Type B pancreatic cell (in vitro differentiated cells): ENCODE measurements at places on chromosomes 5 and 9. TPM values are rescaled to one million over a fixed set of nuclear protein-coding genes. Genes with fewer than 3 reads are reported as not detected.

PRSS3 gene
- total RNA-seq = 0.86 TPM in 1 of 2 replicates, not detected in the other

PPP2R2B gene
- total RNA-seq = 18.4 and 29.1 TPM in 2 replicates

MAMDC2 gene
- 2.2 and 4.0 TPM in 2 replicates for total RNA-seq

OR1J2 gene
- total RNA-seq = not detected in 2 replicates

PHF24 gene
- total RNA-seq = 0.19 and 0.88 TPM in 2 replicates

ZBED3 gene
- 12.5 and 15.4 TPM in 2 replicates for total RNA-seq

TMC1 gene
- total RNA-seq = not detected in 2 replicates

CDKN2A gene
- total RNA-seq = 1.8 and 9.0 TPM in 2 replicates

PTGS1 gene
- total RNA-seq = 1.1 and 1.7 TPM in 2 replicates

PHF2 gene
- total RNA-seq = 28.1 and 34.7 TPM in 2 replicates

INSL4 gene
- total RNA-seq = 0.29 TPM in 1 of 2 replicates, not detected in the other

CAMK2A gene
- 0.26 and 3.7 TPM in 2 replicates for total RNA-seq

DUSP1 gene
- 50.9 and 163 TPM in 2 replicates for total RNA-seq

LRRTM2 gene
- total RNA-seq = 4.6 TPM in 1 of 2 replicates, not detected in the other

GRCh38 chr5:31412324-31412723 lies 119.6 kb downstream of the DROSHA start:
- DNase-seq = no peak

GRCh38 chr5:112491257-112491656 lies 72.2 kb upstream of the EPB41L4A start:
- no peak for DNase-seq

GRCh38 chr5:138022912-138023311 lies 10.0 kb downstream of the FAM13B start:
- DNase-seq = no peak

- no peak for DNase-seq
These were observed 62.3 kb downstream of the YIPF5 start for GRCh38 chr5:144108131-144108530.

DNA sequence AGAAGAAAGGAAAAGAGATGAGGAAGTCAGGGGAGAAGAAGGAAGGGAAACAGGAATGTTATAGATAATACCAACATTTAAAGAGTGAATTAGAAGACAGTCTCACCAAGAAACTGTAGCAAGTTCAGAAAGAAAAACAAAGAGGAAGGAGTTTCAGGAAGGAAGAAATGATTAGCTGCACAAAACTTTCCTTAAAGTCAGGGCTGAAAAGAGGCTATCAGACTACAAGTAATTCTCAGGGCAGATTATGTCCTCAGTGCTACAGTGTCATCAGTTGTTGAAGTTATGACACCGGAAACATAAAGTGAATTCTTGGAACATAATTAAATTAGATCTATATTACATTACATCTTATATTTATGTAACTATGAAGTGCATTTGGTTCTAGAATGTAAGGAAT lies 226.9 kb downstream of the ARRDC3 start:
- DNase-seq = no peak

DNA sequence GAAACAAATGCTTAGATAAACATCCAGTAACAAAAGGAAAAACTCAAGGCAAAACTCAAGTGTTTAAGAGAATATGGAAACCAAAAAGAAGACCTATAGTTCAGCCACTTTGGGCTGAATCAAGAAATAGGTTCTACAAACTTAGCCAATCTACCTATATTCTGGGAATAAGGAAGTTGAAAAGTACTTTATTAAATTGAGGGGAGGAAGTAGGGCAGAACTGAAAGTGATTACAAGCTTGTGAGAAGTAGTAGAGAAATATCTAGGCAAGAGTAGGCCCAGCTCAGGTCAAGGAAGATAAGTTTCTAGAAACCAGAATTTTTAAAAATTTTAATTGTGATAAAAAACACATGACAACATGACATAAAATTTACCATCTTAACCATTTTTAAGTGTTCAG lies 384.8 kb upstream of the PCSK5 start:
- DNase-seq = no peak

DNA sequence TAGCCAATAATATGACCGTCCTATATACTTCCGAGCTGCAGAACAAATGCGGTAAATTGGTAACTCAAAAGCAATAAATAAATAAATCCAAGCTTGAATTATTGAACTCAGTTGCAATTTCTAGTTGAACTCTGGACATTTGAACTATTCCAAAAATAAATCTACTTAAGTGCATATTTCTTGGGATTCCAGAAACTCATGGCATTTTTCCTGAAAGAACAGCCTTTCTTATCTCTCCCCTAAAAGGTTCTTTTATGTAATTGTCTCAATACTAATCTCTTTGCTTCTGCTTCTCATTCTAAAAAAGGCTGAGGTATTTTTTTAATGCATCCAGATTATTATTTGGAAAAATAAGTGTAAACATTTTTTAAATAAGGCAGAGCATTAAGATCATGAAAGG lies 131.7 kb downstream of the TRPM6 start:
- no peak for DNase-seq

DNA sequence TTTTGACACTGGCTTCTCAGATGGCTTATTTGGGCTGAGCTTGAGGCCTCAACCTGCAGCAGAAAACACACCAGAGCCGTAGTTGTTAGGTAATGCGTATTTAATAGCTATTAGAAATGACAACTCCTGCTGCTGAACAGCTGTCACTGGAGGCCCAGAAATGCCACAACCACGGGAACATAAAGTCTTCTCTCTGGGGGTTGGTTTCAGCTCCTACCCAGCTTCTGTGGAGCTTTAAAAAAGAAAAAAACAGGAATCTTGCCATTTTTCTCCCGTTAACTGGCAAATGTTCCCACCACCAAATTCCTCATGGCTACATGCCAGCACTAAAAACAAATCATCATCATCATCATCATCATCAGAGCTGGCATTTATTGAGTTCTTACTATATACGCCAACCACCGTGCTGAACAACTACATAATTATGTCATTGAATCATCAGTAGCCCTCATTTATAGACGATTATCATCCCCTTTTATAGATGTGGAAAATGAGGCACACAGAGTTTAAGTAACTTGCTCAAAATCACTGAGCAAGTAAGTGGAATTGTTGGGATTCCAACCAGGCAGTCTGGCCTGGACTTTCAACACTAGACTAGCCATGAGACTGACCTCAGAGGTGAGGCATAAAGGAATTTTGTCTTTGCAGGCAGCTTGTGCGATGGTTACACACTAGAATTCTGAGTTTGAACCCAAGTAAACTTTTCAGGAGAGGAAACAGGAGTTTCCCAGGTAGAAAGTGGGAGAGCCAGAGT lies 185.3 kb upstream of the WWC1 start:
- no peak for DNase-seq

DNA sequence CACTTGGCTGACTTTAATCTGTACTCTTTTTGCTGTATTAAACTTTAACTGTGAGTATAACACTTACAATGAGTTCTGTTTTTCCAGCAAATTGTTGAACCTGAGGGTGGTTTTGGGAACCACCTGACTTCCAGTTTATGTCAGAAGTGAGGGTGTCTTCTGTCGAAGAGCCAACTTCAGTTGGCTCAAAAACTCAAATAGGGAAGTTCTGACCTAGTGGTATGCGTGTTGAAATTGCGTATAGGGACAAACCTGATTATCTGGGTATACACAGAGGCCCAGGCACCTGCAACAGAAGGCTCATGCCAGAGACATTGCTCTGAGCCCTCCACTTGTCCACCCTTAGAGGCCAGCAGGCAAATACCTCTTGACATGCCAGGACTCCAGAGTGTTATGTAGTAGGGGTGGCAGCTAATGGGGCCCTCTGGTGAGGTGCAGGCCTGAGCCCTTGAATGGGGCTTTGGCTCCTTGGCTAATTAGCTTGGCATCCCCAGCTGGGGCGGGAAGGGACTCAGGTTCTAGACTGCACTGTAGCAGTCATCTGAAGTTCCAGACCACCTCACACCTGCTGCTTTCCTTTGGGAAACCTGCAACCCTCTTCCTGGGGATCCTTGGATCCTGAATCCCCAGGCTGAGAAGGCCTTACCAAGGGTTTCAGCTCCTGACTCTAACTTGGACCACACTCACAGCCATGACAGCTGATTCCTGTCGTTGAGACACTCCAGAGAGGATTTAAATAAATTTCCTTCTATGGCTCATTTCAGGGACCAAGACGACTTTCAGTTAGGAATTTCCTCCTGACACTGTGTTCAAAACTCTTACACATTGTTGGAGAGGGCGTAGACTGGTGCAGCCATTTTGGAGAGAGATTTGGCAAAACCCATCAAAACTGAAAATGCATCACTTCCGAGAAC lies 189.6 kb downstream of the HSPA4 start:
- no peak for DNase-seq

GRCh38 chr5:95735406-95735805 lies 4.3 kb downstream of the RHOBTB3 start:
- DNase-seq = no peak

- DNase-seq = no peak
These were observed 89.4 kb downstream of the SPOCK1 start for GRCh38 chr5:137409736-137410135.

- DNase-seq = no peak
These were observed 54.1 kb upstream of the FYB1 start for GRCh38 chr5:39273314-39273954.

DNA sequence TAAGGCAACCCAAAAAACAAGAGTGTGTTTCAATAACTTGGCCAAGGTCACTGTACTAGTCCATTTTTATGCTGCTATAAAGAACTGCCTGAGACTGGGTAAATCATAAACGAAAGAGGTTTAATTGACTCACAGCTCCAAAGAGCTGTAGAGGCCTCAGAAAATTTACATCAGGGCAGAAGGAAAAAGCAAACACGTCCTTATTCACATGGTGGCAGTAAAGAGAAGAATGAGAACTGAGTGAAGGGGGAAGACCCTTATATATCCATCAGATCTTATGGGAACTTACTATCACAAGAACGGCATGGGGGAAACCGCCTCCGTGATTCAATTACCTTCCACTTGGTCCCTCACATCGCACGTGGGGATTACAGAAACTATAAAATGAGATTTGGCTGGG lies 64.3 kb upstream of the CAMK4 start:
- DNase-seq = no peak
